Lung (tissue), 17 donors: ENCODE measurements at places on chromosomes 7 and 10. TPM values are rescaled to one million over a fixed set of nuclear protein-coding genes. Genes with fewer than 3 reads are reported as not detected.

POMZP3 gene
- total RNA-seq = 7.8 TPM

SKIDA1 gene
- total RNA-seq = 1.6 TPM

GARS1 gene
- total RNA-seq = 132 TPM

CFTR gene
- 19.5 TPM for total RNA-seq

GRCh38 chr7:89549768-89550167 lies 604.5 kb upstream of the STEAP1 start:
- no peak overlapping the region for H3K27ac ChIP-seq
- DNase-seq = no peak
- H3K4me3 ChIP-seq = no peak overlapping the region
- H3K36me3 ChIP-seq = no peaks in the 10 kb centered on the region
- no peaks in the 10 kb centered on the region for H3K4me1 ChIP-seq
- no peaks in the 10 kb centered on the region for H3K27me3 ChIP-seq

FFAR4 gene
- total RNA-seq = 0.06 TPM

DNA sequence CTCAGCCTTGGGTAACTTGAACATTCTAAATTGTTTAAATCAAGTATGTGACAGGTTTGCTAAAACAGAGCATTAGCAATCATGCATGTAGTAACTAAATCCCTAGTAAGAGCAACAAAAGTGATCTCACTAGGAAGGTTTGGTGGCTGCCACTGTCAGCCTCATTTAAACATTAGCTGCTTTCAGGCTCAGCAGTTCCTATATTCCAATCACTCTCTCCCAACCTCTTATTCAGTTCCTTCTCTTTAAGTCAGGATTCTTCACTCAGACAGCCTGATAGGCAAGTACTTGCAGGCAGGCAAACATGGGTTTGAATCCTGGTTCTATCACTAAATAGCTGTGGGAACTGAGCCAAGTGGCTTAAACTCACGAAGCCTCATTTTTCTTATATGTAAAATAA lies 3.6 kb downstream of the CREB3L2 start:
- H3K36me3 ChIP-seq = no peaks in the 10 kb centered on the region
- DNase-seq = no peak
- H3K27me3 ChIP-seq = no peaks in the 10 kb centered on the region

DNA sequence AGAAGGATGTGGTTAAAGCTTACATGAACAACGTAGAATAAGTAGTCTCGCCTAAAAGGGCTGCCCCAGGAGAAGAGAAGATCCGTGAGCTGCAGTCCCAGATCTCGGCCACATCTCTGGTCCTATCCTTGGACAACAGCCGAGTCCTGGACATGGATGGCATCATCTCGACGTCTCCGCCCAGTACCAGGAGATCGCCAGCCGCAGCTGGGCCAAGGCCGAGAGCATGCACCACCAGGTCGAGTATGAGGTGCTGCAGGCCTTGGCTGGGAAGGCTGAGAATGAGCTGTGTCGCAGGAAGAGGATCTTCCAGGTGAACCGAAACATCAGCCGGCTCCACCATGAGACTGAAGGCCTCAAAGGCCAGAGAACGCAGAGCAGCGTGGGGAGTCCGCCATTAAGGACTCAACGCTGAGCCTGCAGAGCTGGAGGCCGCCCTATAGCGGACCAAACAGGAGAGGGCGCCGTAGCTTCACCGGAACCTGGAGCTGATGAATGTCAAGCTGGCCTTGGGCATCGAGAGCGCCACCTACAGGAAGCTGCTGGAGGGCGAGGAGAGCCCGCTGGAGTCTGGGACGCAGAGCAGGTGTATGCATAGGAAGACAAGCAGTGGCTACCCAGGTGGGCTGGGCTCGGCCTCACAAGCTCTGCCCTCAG lies 22.2 kb downstream of the LIPK start:
- DNase-seq = no peak
- no peaks in the 10 kb centered on the region for H3K4me1 ChIP-seq
- H3K4me3 ChIP-seq = no peak overlapping the region
- H3K27ac ChIP-seq = no peak overlapping the region

GRCh38 chr10:133060466-133060865 lies 27.3 kb upstream of the ADGRA1 start:
- H3K27ac ChIP-seq = no peak overlapping the region
- no peaks in the 10 kb centered on the region for H3K36me3 ChIP-seq
- H3K4me3 ChIP-seq = no peak overlapping the region
- H3K4me1 ChIP-seq = no peaks in the 10 kb centered on the region
- DNase-seq = no peak

- H3K4me3 ChIP-seq = no peak overlapping the region
- no peak overlapping the region for H3K27ac ChIP-seq
- no peak for DNase-seq
- H3K4me1 ChIP-seq = peaks cover 9% of the 10 kb centered on the region
- H3K27me3 ChIP-seq = no peaks in the 10 kb centered on the region
- H3K36me3 ChIP-seq = no peaks in the 10 kb centered on the region
These were observed 83.7 kb downstream of the ATXN7L1 start for GRCh38 chr7:105792488-105793370.

CCDC136 gene
- 2.3 TPM for total RNA-seq

- H3K27ac ChIP-seq = no peak overlapping the region
- H3K4me1 ChIP-seq = no peaks in the 10 kb centered on the region
- no peak for DNase-seq
- H3K27me3 ChIP-seq = no peaks in the 10 kb centered on the region
- no peak overlapping the region for H3K4me3 ChIP-seq
These were observed 385.5 kb upstream of the PFKP start for GRCh38 chr10:2681891-2682290.

SPDYE1 gene
- 0.09 TPM for total RNA-seq

SERPINE1 gene
- total RNA-seq = 55.4 TPM

DNA sequence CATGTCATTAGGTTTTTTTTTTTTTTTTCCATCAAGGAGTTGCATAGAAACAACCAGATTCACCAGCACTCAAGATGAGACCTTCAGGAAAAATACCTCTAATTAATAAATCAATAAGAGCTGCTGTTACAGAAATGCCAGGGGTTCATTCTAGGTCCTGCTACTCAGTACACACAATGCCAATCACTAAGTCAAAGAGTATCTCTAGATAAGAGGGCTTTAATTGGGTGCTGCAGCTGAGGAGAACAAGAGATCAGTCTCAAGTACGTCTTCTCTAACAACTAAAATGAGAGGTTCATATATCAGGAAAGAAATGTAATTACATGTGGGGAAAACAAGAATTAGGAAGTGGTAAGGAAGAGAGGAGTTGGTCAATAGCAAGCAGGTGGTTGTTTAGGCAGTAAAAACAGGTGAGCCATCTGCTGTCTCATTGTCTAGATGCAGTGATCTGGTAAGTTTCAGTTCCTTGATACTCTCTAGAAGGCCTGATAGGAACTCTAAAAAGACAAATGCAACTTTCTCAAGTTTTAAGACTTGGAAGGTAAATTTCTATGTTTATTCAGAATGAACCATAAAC lies 272.9 kb upstream of the ZWINT start:
- H3K4me3 ChIP-seq = no peak overlapping the region
- no peak for DNase-seq
- no peaks in the 10 kb centered on the region for H3K4me1 ChIP-seq
- H3K27me3 ChIP-seq = no peaks in the 10 kb centered on the region

- no peak overlapping the region for H3K4me3 ChIP-seq
- H3K4me1 ChIP-seq = peaks cover 3% of the 10 kb centered on the region
- no peaks in the 10 kb centered on the region for H3K36me3 ChIP-seq
- no peaks in the 10 kb centered on the region for H3K27me3 ChIP-seq
- DNase-seq = peak; percentile 46
- no peak overlapping the region for H3K27ac ChIP-seq
These were observed 73.1 kb upstream of the SAMD8 start for GRCh38 chr10:75038335-75038734.

LRRC4 gene
- total RNA-seq = 5.8 TPM

GRCh38 chr10:35488228-35488627 lies 116.9 kb upstream of the GJD4 start:
- DNase-seq = no peak
- peaks cover 4% of the 10 kb centered on the region for H3K36me3 ChIP-seq
- H3K27ac ChIP-seq = no peak overlapping the region
- no peak overlapping the region for H3K4me3 ChIP-seq
- no peaks in the 10 kb centered on the region for H3K27me3 ChIP-seq

DNA sequence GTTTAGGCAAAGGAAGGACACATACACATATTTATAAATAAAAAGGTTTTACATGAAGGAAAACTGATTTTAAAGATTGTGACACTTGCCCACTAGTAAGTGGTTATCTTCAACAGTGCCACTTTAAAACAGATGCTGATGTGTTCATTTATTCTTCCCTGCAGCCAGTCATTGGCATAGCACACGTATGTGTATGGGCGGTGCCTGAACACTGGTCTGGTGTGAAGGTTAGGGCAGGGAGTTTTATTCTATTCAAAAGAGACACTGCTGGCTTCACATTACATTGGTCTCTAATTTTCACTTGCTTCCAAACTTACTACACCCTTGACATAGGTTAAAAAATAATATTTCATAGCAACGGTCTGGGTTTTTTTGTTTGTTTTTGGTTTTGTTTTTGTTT lies 57.9 kb downstream of the NOD1 start:
- peaks cover 10% of the 10 kb centered on the region for H3K36me3 ChIP-seq
- no peaks in the 10 kb centered on the region for H3K27me3 ChIP-seq
- no peak overlapping the region for H3K4me3 ChIP-seq
- no peak overlapping the region for H3K27ac ChIP-seq

DNA sequence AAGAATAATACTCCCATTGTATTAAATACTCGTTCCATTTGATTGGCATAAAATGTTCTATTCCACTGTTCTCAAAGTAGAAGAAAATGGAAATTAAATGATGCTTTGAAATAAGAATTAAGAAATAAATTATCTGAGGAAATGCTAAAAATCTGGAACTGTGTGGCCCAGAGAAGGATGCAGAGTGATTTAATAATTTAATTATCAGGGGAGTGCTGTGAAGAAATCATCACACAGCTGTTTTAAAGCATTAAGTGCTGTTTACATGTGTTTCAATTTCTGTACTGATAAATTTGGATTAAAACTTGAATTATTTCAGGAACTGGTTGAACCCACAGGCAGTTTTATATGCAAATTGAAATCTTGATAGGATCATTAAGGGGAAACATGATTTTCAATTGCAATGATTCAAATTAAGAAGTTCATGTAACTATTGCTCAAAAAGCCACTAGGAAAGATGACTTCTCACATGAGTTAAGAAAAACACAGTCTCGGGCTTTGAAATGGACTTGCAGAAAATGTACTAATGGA lies 56.3 kb downstream of the COL28A1 start:
- no peak overlapping the region for H3K4me3 ChIP-seq
- no peaks in the 10 kb centered on the region for H3K36me3 ChIP-seq
- DNase-seq = no peak
- no peaks in the 10 kb centered on the region for H3K4me1 ChIP-seq
- no peak overlapping the region for H3K27ac ChIP-seq

DNA sequence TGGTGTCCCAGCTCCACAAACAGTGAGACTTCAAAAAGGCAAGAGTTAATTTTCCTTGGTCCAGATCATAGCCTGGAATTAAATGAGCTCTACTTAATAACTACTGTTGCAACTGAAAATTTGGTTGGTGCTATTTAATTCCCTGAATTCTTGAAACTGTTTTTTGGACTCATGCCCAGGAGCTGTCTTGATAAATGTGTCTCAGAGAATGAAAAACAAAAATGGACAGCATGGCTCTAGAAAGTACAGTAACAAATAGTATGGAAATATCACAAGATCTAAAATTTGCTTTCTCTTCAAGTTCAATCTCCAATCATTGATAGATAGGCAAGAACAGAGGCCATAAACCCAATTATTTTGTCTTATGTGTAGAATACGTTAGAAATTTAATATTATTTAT lies 42.5 kb downstream of the CCDC71L start:
- no peaks in the 10 kb centered on the region for H3K27me3 ChIP-seq
- H3K4me1 ChIP-seq = peaks cover 5% of the 10 kb centered on the region
- no peaks in the 10 kb centered on the region for H3K36me3 ChIP-seq
- no peak overlapping the region for H3K27ac ChIP-seq
- H3K4me3 ChIP-seq = no peak overlapping the region

DNA sequence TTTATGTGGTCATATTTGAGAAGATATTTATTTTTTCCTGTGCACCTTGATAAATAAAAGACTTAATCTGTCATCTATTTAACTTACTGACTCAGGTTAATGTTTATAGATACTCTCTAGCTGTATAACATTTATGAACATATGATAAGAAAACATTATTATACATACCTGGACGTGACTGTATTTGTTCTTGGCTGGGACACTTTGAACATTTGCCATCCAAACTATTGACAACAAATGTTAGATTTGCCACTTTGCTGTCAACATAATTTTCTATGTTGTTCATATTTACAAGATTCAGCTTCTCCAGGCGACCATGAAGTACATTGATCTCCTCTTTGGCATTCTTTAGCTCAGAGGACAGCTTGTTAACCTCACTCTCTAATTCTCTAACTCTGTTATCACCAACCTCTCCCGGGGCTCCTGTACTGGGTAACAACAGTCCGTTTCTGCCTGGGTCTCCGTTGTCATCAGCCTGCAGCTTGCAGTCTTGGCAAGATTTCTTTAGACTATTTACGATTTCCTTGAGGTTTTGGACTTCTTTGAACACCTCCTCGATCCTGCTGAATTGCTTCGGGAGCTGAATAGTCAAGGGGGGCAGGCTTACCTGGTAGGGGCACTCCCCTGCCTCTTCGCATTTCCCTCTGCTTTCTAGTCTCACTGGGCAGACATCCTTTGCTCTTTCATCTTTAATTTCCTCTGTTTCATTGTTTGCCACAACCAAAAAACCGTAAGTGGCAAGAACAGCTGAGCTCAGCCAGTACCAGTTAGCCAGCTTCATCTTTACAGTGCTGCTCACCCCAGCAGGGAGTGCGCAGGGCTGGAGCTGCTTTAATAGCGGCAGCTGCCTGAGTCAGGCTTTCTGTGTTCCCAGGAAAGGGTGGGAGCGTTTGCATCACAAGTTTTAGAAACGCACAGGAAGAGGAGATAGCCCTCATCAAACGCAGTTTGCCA lies at the start of gene FGL2:
Gene FGL2 (minus strand): TSS at position 807 of the 954 bp plus-strand sequence. CDS start 26 bp downstream, at position 781.
- no peaks in the 10 kb centered on the region for H3K27me3 ChIP-seq
- H3K27ac ChIP-seq = peak within 1 kb of the TSS; percentile 42
- peak; percentile 61 for DNase-seq
- peaks cover 3% of the 10 kb centered on the region for H3K4me1 ChIP-seq

DNA sequence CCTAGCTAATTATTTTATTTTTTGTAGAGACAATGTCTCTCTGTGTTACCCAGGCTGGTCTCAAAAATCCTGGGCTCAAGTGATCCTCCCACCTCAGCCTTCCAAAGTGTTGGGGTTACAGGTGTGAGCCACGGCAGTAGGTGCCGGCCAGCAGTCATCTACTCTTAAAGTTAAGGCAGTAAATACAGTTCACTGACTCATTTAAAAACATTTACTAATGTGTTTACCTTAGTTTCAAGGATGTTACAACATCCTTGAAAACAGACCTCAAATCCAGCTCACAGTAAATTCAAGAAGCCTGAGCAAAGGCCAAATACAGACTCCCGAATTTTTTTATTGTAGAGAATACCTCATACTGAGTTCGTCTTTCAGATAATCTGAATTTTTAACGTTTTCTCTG lies 29.6 kb upstream of the ABCB4 start:
- H3K27me3 ChIP-seq = no peaks in the 10 kb centered on the region
- H3K27ac ChIP-seq = no peak overlapping the region
- no peaks in the 10 kb centered on the region for H3K4me1 ChIP-seq
- no peak for DNase-seq
